ENCODE measurements at places on chromosomes 5 and 9.

DNA sequence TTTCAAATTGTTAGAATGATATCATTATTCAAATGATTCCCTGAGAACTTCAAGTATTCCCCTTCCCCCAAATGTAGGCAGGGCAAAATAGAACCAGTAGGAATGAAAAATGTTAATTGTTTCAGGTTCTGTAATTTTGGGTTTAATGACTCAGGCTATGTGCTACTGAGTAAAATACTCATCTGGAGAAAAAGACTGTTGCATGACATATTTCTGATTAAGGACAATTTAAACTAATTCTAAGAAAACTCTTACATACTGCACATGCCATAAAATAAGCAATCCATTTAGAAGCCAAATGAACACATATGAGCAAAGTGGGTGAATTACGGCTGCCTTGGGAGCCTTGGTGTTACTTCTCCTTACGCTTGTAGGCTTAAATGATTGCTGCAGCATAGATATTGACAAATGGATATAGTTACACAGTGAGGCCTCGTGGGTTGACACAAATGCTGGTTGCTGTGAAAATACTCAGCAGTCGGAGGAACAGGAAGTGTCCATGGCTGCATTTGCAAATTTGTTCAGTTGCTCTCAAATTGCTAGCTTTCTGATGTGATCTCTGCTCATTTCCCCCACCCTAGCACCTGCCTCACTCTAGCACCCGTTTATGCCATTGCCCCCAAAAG is 174.9 kb upstream of the DMAC1 start:
- DNase-seq = no peak

GRCh38 chr5:55511010-55511409 is 23.8 kb downstream of the PLPP1 start:
- DNase-seq = no peak

DNA sequence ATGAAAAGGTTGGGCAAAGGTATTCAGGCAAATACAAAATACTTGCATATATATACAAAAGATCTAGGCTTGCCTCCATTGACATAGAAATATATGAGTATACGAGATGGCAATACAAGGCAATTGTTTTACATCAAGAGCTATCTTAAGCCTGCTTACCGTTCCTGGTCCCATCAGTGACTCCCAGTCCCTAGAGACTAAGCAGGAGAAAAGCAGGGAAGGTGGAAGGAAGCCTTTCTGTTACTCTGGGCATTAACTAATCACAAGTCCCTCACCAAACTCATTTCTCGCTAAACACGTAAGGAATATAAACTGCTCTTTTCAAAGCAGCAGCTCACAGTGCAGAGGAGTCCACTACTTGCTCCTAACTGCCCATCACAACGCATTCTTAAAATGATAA is 125.2 kb downstream of the ZNF608 start:
- no peak for DNase-seq

GRCh38 chr5:160315968-160316367 is 3.6 kb upstream of the CCNJL start:
- DNase-seq = peak; percentile 19

DNA sequence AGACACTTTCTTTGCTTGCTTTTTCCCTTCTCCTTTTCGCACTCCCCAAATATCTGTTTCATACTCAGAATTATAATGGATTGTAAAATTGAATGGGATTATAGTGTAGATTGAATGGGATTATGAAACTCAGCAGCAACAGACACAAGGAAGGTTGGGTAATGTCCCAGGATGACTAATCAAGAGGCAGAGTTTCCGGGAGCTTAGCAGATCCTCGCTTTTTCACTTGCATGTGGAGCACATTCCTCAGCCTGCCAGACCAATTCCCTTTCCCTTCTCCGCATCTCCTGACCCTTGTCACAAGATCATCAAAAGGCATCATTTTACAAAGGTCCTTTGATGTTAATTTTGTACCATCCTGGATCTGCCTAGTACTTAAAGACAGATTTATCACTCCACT is 55.1 kb upstream of the SLC1A1 start:
- DNase-seq = no peak

DNA sequence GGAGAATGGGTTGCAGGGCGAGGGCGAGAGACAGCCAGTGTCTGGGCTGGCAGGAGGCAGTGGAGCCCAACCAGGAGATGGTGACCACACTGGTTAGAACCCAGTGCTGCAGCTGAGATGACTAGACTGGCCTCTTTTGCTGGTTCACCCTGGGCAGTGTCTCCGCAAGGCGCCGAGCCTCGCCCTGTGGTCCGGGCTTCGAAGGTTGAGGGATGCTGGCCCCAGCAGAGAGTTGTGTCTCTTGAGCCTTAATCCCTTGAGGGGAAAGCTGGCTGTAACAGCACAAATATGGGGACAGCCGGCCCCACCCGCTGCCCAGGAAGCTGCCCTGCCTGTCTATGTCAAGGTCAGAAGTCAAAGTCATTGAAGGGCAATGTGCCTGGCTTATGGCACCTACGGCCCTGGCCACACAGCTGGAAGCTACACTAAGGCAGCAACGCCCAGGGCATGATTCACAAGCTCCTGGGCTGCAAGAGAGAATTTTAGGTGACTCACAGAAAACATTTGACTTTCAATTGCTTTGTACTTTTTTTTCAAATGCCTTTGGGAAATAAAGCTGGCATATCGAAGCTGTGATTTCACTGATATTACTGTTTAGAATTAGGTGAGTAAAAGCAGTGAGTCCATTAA is 33.3 kb downstream of the NKX2-5 start:
- DNase-seq = no peak

GRCh38 chr5:173868096-173868880 is 19.9 kb upstream of the CPEB4 start:
- no peak for DNase-seq
